LoVo (cell line): ENCODE measurements at places on chromosomes 11 and 22.

DNA sequence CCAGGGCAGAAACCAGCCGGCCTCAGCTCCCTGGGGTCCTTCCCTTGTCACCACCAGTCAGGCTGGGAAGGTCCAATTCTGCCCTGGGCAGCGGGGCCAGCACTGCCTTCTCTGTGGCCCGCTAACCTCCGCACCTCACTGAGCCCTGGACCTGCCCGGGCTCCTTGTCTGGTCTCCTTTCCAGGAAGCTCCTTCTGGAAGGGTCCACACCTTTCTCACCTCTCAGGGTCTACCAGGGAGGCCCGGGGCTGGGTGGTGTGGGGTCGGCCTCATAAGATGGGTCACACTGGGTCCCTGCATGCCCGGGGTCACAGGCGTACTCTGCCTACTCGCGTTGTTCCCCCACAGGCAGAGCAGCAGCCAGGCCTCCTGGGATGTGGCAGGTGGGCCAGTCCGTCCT lies 69.0 kb downstream of the WNT7B start:
- DNase-seq: no peak

GRCh38 chr11:27124514-27125264 lies 84.1 kb downstream of the BBOX1 start:
- DNase-seq: no peak

GRCh38 chr11:38221295-38221694 lies 1623.3 kb upstream of the RAG2 start:
- no peak for DNase-seq

DNA sequence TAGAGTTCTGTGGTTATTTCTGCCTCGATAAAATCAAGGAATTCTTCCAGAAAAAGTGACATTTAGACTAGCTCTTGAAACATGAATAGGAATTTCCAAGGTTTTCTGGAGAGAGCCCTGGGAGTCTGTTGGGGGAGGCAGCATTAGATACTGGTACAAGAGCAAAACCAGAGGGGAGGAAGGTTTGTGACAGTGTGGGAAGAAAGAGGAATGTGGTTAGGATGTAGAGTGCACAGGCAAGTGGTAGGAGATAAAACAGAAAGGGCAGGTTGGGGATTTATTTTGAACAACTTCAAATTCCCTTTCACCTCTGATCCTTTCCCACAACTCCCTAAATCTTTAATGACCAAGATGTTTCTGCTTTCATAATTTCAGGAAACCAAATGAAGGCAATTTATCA lies 588.4 kb downstream of the METTL15 start:
- no peak for DNase-seq

DNA sequence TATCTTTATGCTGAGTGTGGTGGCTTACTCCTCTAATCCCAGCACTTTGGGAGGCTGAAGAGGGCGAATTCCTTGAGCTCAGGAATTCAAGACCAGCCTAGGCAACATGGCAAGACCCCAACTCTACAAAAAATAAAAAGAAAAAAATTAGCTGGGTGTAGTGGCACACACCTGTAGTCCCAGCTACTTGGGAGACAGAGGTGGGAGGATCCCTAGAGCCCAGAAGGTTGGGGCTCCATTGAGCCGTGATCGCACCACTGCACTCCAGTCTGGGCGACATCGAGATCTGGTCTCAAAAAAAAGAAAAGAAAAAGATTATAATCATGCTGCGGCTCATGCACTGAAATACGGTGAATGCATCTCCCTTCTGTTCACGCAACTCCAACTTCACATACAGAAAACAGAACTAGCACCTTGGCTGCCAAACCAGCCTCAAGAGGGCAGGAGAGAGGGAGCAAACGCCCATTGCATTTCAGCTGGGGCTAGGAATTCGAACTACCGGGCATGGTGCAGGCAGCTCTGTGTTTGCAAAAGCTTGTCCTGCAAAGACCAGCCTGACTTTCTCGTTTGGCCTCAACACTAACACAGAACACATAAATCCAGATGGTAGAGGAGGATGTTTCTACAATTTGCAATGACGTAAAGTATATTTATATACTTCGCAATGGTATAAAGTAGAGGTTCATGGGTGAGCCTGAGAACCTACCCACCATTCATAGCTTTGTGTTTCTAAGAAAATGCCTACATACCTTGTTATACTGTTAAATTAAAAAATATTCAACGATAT lies 6.3 kb upstream of the SYNGR1 start:
- peak; percentile 43 for DNase-seq

DNA sequence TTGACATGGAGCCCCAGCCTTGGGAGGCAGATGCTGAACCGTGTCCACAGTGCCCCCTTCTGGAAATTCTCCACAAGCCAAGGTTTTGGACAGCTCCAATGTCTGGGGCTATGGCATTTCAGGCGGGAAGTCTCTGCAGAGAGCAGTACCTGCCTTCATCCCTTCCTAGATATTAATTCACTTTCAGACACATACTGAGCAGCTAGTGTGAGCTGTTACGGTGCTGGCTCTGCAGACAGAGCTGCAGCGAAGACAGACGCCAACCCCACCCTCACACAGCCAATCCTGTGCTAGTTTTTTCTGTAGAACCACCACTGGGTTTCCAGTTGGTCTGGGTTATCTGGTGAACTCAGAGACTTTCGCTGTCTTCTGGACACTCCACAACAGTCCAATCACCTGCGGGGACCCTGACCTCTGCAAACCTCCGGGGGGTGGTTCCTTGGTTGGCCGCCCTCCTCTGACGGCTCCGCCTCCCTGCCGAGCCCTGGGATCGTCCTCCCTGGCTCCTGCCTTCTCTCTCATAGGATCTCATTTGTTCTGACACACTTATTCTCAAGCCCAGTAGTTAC lies 9.1 kb downstream of the LMF2 start:
- peak; percentile 26 for DNase-seq

- no peak for DNase-seq
These were observed 75.0 kb upstream of the PRODH start for GRCh38 chr22:19011075-19011474.

DNA sequence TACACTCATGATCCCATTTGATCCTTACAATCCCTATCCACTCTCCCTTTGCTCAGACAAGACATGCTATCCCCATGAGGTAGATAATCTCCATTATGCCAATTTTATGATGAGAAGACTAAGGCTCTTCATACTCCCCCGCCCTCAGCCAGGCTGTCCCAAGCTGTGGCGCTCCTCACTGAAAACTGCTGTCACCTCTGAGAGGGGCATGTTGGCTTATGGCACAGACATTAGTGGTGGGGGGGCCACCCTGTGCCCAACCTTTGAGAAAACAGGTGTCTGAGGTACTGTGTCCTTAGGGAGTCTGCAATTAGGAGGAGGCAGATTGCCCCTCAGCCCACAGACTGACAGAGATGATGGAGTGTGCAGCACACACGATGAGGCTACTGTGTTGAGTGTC lies 2.4 kb downstream of the DDTL start:
- no peak for DNase-seq

DNA sequence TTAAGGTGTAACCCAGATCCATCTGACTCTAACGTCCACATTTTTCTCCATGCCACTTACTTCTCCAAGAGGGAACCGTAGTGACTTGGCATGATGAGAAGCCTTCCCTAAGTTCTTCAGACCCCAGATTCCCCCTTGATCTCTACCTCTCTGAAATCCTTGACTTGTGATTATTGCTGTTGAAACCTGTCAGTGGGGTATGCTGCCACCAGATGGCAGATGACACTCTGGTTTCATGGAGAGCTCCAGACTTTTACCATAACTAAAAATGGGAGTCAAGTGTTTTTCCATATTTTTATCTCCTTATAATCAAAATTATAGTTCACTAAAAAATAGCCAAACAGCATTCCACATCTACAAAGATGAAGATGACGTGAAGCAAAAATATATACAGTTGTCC lies 504.2 kb downstream of the SOX6 start:
- DNase-seq: no peak

GRCh38 chr11:73383249-73384124 lies 7.3 kb downstream of the RELT start:
- no peak for DNase-seq

DNA sequence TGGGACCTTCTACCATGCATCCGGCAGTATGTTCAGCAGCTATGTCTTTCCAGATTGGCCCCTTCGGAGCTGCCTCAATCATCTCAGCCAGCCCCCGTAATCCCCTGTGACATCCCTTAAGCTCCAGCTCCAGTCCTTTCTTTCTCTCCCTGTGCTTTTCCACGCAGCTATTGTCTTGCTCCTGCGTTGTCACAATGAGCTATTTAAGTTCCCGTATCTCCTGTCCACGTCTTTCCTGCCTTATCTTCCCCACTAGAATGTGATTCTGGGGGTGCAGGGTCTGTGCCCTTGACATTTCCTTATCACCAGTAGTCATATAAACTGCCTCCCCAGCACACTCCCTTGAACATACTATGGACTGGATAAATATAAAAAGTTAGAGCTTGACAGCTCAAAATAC lies 5.1 kb upstream of the ETS1 start:
- no peak for DNase-seq

DNA sequence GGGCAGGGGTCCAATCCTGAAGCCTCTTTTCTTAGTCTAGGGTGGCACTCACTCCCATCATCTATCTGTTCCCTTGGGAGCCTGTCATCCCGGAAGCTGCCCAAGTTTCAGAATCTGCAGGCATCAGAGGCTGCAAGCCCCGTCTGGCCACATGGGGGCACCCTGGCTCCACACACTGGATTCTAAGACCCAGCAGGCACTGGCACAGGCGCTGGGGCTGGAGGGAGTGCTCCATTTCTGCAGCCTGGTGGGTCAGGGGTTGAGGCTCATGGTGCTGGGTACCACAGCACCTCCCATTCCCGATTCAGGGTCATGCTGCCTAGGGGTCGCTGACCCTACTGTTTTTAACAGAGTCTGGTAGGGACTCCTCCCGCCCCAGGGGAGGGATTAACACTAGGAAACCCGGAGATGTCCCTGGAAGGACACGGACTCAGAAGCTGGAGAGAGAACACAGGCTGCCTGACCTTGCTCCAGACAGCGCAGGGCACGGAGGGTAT lies 243.9 kb upstream of the SYN3 start:
- peak; percentile 66 for DNase-seq

DNA sequence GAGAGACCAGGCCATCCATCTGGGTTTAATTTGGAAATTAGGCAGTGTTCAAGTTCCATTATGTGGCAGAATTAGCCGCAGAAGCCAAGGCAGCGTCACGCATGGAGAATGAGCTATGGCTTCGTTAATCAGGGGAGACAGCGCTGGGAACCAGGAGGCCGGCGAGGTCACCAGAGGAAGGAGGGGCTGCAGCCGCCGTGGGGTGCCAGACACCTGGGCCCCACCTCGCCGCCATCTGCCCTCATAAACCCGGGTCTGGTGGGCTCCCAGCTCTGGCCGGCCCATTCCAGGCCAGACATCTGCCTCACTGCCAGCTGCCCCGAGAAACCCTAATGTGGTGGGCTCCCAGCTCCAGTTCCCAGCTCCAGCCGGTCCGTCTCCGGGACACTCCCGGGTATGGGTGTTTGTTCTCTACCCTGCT lies 676.9 kb downstream of the BRD1 start:
- DNase-seq: no peak

DNA sequence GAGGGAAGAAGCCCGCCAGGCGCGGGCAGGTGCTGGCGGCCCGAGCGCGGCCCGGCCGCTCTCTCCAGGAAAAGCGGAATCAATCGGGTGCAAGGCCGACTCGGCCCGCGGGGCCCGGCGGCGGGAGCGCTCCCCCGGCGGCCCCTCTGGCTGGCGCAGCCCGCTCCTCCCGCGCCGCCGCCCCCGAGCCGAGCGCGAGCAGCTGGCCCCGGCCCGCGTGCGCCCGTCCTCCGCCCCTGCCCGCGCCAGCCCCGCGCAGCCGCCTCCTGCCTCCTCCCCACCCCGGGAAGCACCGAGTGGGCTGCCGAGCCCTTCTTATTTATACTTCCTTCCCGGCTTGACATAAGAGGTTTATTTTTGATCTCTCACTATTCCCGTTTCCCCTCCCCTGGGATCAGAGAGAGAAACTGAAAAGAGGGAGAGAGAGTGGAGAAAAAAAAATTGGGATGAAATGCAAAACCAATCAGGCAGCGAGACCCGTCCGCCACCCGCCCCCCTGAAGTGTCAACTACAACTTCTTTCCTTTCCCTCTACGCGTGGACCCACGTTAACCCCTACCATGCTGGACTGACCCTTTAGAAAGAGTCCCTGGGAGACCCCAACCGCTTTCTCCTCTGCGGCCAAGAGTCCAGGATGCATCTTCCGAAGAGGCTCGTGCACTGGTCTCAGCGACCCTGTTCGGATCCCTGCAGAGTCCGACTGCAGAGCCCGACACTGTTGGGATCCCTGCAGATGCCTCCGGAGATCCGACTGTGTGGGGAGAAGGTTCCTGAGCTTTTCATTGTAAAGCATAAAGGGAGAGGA lies at the start of gene ADAMTS8:
Gene ADAMTS8, minus strand, starts transcription at position 294 of the 804 bp plus-strand sequence. CDS start 323 bp downstream, outside the sequence.
- DNase-seq: no peak

GRCh38 chr22:37309211-37310074 lies 27.1 kb downstream of the CYTH4 start:
- DNase-seq: no peak

- no peak for DNase-seq
These were observed 85.1 kb downstream of the CEP164 start for GRCh38 chr11:117412653-117413275.

DNA sequence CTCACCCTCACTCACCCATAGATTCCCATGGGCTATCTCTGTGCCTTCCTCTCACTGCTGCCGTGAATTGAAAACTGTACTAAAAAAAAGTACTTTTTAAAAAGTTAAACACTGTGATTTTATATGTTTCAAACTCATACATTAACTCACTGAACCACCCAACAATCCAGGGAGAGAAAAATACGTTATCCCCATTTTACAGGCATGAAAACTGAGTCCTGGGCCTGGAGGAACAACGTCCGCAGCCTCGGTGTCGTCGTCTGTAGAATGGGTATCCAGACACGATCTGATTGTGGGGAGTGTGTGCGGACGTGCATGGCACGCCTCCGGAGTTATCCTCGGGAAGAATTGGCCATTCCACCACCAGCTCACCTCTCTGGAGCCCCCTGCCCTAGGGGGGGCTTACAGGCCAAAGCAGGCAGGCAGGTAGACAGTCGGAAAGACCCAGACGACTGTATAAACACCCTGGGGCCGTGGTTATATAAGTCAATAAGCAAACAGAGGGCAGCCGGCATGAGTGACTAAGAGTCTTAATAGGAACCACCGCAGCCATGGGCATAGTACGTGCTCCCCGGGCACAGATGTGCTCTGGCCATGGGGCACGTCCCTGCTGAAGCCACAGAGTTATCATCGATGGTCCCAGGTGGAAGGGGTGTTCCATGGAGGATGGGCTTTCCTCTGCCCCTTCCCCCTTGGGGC lies 7.1 kb upstream of the PDGFB start:
- no peak for DNase-seq

DNA sequence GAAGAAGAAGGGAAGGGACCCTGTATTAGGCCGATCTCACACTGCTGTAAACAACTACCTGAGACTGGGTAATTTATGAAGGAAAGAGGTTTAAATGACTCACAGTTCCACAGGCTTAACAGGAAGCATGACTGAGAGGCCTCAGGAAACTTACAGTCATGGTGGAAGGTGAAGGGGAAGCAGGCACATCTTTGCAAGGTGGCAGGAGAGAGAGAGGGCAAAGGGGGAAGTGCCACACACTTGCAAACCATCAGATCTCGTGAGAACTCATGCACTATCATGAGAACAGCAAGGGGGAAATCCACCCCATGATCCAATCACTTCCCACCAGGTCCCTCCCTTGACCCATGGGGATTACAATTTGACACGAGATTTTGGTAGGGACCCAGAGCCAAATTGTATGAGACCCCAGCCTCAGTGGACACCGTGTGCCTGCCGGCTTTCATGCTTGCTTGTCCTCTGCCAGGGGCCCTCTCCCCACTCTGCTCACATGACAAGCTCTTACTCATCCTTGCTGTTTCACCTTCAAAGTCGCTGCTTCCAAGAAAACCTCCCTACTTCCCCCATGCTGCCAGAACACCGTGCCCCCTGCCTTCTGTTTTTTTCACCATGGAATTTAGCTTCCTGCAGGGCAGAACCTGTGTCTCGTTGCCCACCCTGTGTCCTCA lies 23.3 kb upstream of the PPFIA1 start:
- DNase-seq: no peak

GRCh38 chr11:34960277-34960676 lies 43.9 kb downstream of the PDHX start:
- no peak for DNase-seq
